ENCODE measurements at places on chromosomes 11 and 22.

- no peak for DNase-seq
These were observed 1.0 kb upstream of the C11orf96 start for GRCh38 chr11:43941257-43941994.

- DNase-seq, result no peak
These were observed 3.1 kb downstream of the MRGPRX1 start for GRCh38 chr11:18936002-18936673.

DNA sequence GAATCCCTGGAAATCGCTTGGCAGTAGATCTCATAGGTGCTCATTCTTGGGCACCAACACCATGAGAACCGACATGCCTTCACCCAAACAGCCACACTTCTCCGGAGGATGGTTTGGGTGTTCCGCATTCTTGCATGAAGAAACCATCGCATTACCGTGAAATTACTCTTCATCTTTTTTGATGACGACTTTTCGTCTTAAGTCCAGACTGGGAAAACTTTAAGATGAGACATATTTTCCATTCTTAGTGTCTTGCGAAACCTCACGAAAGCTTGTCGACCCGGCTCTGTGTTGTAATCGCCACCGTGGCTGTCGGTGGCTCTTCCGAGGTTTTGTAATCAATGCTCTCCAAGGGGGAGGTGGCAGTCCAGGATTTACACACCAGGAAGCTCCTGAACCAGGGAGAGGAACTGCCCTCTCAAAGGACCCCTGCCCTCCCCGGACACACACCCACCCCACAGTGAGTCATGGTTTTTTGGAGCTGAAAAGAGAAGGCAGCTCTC, 1.7 kb downstream of the TOM1 start:
- DNase-seq, result no peak

DNA sequence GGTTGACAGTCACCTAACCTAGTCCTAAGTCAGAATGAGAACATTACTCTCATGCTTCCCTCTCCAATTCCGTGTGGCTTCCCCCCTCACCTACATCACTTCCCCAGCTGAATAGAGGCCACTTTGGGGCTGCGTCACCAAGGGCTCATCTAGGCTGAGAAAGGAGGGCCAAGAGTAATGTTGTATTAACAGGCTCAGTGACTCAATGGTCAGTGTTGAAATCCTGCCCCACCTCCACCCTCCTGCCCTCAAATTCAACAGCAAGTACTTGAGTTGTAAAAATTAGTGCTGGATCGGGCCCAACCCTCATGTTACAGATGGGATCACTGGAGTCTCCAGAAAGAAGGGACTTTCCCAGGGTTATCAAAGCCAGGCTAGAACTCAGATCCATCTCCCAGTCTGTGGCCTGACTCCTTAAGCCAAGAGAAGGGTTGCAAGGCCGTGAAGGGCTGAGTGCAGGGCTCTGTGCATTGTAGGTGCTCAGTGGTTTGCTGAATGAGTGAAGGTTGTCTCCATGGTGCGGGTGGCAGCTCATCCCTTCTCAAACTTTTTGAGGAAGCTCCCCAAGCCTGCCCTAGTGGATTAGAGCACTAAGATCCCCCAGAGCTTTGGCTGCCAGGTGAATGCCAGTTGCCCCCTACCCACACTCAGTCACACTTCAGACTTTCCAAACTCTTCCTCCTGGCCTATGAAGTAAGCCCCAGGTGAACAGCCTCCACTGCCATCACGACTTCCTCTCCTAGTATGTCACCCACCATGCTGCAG, 3.2 kb downstream of the DGAT2 start:
- DNase-seq, result no peak

GRCh38 chr11:27312110-27312509, 50.9 kb downstream of the CCDC34 start:
- no peak for DNase-seq
